Esophagus squamous epithelium (tissue), 5 donors: ENCODE measurements at places on chromosomes 6 and 20. TPM values are rescaled to one million over a fixed set of nuclear protein-coding genes. Genes with fewer than 3 reads are reported as not detected.

The PLAGL2 gene
- 6.2 TPM for total RNA-seq

The PAX1 gene
- 2.0 TPM for total RNA-seq

The OR12D3 gene
- not detected for total RNA-seq

The ZBTB12 gene
- total RNA-seq: 0.95 TPM

- H3K36me3 ChIP-seq: no peaks in the 10 kb centered on the region
- DNase-seq: no peak
- no peak overlapping the region for H3K4me3 ChIP-seq
- no peaks in the 10 kb centered on the region for H3K4me1 ChIP-seq
- H3K27me3 ChIP-seq: no peaks in the 10 kb centered on the region
Observed at GRCh38 chr6:105209950-105210706, 30.3 kb upstream of the POPDC3 start.

DNA sequence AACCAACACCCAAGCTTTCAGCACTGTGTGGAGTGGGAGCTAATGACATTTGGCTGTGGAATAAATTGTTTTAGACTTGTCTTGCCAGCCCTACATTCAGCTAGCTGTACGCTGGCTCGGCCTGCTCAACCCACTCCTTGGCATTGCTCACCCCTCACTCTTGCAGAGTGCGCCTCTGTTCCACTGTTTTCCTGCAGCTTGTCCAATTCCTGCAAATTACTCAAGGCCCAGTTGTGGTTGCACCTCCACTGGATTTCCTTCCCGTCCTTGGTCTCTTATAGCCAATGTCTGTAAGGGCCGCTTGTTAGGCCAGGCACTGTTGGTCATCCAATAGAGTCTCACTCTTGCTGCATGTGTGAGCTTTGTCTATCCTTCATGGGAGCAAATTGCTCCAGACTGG is 289.2 kb upstream of the RNF24 start:
- no peaks in the 10 kb centered on the region for H3K36me3 ChIP-seq
- DNase-seq: no peak

DNA sequence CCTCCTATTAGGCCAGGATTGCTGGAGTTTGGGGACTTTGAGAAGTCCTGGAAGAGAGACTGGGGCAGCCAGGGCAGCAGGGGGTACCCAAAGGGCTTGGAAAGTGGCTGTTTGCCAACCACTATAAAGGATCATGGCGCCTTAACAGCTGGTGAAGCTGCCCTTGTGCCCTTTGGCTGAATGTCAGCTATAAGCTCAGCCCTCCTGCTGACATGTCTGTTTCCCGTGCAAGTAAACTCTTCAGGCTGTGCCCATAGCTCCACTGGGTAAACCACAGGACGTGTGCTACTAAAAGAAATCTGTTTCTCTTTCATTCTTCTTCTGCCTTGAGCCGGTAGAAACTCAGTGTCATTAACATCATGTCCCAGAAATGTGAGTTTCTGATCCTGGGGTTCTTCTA is 97.3 kb downstream of the CAP2 start:
- H3K27ac ChIP-seq: no peak overlapping the region
- no peaks in the 10 kb centered on the region for H3K4me1 ChIP-seq
- H3K27me3 ChIP-seq: no peaks in the 10 kb centered on the region
- no peaks in the 10 kb centered on the region for H3K36me3 ChIP-seq
- H3K4me3 ChIP-seq: no peak overlapping the region

DNA sequence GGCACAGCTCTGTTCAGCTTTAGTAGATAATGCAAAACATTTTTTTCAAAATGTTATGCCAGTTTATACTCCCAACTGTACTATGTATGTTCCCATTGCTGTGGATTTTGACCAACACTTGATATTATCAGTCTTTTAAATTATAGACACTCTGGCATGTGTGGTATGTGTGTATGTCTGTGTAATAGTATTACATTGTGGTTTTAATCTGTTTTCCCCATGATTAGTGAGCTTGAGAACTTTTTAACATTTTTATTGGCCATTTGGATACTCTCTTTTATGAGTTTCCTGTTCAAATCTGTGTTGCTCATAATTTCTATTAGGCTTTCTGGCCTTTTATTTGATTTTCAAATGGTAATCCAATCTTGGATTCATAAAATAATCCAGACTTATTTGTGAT is 69.2 kb upstream of the TXNDC5 start:
- no peak overlapping the region for H3K4me3 ChIP-seq
- peaks cover 5% of the 10 kb centered on the region for H3K4me1 ChIP-seq
- H3K27ac ChIP-seq: no peak overlapping the region
- no peaks in the 10 kb centered on the region for H3K36me3 ChIP-seq
